ENCODE measurements at places on chromosomes 16 and 17.

DNA sequence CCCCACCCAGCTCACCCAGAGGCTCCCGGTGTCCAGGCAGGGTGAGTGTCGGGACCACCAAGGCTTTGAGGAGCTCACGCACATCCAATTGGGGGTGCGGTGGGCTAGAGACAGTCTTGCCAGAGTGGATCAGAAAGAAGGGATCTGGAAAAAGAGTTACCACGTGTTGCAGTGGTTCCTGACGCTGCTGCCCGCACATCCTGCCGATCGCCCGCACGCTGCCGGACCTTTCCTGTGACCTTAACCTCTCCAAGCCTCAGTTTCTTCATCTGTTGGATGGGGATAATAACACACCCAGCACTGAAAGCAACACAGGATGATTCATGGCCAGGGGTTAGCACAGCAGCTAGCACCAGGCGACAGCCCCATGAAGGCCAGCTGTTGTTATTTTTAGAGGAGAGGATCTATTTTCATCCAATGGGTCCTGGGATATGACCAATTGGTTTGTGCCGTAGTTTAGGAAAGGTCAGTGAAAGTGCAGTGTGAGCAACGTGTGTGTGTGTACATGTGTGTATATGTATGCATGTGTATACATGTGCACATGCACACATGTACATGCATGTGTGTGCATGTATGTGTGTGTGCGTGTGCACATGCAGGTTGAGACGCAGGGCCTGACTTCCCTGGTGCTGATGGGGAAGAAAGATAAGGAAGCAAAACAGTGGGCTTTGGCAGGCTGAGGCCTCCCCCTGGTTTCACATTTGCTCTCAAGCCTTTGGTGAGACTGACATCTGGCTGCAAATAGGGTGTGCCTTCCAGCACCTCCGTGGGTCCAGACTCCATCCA, 2.5 kb downstream of the ITGAX start:
- no peak for DNase-seq

- DNase-seq, result no peak
These were observed 32.6 kb upstream of the KIFC3 start for GRCh38 chr16:57834936-57835335.

GRCh38 chr16:59459806-59460205, 725.7 kb upstream of the GOT2 start:
- DNase-seq, result no peak

GRCh38 chr16:2142942-2143877, 5.2 kb upstream of the RAB26 start:
- no peak for DNase-seq

DNA sequence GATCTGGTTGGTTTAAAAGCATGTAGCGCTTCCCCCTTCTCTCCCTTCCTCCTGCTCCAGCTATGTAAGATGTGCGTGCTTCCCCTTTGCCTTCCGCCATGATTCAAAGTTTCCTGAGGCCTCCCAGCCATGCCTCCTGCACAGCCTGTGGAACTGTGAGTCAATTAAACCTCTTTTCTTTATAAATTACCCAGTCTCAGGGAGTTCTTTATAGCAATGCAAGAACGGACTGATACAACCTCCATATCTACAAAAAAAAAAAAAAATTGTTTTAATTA, 16.6 kb upstream of the PDXDC1 start:
- DNase-seq, result no peak

GRCh38 chr17:80025140-80025539, 10.5 kb downstream of the TBC1D16 start:
- DNase-seq, result no peak

GRCh38 chr17:57109393-57110151, 24.5 kb downstream of the AKAP1 start:
- DNase-seq, result no peak

DNA sequence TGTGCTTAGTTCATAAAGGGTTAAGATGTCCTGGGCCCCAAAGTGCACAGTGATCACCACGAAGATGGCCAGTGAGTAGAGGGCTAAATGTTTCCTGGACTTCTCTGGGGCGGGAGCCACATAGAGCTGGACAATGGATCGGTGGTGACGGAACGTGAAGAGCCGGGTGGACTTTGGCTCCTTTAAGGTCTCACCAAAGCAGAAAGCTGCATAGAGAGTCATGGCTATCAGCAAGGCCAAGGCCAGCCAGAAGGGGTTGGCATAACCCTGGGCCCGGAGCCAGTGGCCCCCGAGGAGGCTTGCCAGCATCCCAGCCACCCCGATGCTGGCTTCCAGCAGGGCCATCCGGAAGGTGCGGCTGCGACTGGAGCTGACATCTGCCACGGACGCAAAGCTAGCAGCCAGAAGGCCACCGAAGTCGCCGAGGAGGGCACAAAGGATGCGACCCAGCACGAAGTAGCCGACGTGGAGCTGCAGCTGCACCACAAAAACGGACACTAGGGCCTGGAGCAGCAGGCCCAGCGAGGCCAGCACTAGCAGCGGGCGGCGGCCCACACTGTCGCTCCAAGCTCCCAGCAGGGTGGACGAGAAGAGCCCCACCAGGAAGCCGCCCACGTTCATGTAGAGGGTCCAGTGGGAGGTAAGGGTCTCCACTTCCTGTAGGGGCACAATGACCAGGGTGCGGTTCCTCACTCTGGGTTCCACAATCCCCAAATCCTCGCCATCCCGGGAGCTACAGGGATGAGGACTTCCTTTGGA, 1.0 kb downstream of the SLC46A1 start:
- no peak for DNase-seq

GRCh38 chr16:1924095-1924494, 5.9 kb upstream of the HS3ST6 start:
- DNase-seq, result no peak
